ENCODE measurements at places on chromosomes 3 and 15. TPM values are rescaled to one million over a fixed set of nuclear protein-coding genes. Genes with fewer than 3 reads are reported as not detected.

MORC1 gene
- total RNA-seq, result not detected

- DNase-seq, result peak; percentile 52
Measured at GRCh38 chr15:89647191-89647851, 7.9 kb downstream of the KIF7 start.

GRCh38 chr15:67210555-67211168, 43.8 kb downstream of the AAGAB start:
- DNase-seq, result no peak

DNA sequence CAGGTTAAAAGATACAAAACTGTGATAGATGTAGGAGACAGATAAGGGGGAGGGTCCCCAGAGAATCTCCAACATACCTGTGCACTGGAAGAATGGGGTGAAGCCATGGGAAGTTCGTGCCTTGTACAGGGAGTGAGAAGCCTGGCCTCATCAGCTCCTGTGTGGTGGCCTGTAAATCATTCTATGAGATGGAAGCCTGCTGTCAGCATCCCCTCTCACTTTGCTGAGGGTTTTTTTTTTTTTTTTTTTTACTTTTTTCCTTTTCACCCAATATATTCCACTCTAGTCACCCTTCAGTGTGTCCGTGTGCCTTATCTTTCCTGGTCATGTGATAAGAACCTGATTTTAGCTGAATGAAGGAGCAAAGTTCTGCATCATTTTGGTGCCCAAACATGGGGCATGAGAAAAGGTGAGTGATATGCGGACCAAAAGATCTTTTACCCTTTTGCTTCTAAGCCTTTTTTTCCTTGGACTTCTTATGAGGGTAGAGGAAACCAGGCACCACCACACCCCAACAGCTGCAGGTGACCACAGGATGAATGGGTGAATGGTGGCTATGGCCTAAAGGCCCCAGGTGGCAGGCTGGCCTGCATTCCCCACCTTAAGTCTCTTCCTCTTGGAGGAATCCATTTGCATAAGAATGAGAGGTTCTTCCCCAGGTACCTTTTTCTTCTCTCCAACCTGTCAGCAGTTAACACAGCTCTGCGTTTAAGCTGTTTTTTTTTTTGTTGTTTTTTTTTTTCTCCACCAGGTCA, 1345.0 kb downstream of the NSUN3 start:
- DNase-seq, result no peak

WDR72 gene
- not detected for total RNA-seq

DNA sequence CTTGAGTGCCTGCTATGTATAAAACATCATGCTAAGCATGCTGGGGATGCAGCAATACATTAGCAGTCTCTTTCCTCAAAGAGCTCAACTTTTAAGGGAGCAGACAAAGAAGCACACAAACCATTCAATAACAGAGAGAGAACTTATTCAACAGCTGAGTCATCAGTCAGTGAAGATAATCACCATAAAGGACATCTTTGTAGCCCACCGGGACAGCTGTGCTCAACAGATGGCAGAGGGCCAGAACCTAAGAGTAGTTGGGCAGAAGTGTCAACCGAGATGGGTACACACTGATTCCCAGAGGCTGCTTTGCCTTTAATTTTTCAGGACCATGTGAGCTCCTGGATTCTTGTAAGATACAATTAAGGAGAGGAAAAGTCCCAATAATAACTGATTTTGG, 4.2 kb upstream of the RAB8B start:
- no peak for DNase-seq

PLCH1 gene
- 14.2 TPM for total RNA-seq

- DNase-seq, result no peak
Measured at GRCh38 chr3:174060431-174060830, 662.9 kb downstream of the NLGN1 start.

All from fibroblast of villous mesenchyme (primary cell).